HS-5 (cell line): ENCODE measurements at places on chromosomes 6 and 20.

GRCh38 chr20:14935285-14935684 is 597.9 kb upstream of the FLRT3 start:
- no peak for DNase-seq

DNA sequence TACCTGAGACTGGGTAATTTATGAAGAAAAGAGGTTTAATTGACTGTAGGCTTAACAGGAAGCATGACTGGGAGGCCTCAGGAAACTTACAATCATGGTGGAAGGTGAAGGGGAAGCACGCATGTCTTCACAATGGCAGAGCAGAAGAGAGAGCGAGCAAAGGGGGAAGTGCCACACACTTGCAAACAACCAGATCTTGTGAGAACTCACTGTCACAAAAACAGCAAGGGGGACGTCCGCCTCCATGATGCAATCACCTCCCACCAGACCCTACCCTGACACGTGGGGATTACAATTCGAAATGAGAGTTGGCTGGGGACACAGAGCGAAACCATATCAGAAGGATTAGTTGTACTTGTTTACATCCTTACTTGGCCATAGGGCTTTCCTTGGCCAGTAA is 49.7 kb downstream of the FIG4 start:
- no peak for DNase-seq

- DNase-seq = no peak
Observed at GRCh38 chr20:12252793-12253192, 335.1 kb downstream of the BTBD3 start.

DNA sequence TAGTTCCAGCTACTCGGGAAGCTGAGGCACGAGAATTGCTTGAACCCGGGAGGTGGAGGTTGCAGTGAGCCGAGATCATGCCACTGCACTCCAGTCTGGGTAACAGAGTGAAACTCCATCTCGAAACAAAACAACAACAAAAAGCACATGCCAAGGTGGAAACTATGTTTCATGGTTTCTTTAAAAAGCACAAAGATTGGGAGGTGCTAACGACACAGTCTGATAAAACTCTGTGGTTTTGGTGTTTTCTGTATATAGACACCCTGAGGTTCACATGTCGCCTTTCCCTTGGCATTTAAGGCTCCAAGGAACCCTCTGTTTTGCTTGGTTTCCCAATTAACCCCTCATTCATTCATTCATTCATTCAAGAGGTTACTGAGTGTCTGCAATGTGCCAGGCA is 253.4 kb upstream of the SULF2 start:
- no peak for DNase-seq

- no peak for DNase-seq
Observed at GRCh38 chr20:11182720-11183119, 508.9 kb upstream of the JAG1 start.

DNA sequence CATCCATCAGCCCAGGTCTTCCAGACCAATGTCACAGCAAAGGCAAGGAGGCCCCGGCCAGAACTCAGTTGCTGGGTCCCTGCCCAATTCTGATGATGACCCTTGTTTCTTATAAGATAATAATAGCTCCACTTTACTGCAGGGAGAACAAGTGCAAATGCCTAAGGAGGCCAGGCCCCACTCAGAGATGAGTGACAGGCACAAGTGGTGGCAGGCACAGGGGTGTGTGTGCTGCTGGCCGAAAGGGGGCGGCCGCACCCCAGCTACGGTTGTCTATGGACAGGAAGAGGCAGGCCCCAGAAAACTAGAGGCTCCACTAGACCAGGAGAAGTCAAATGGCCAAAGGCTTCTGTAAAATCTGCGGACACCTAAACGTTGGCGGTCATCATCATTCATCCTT is 28.6 kb downstream of the GNAS-AS1 start:
- no peak for DNase-seq

DNA sequence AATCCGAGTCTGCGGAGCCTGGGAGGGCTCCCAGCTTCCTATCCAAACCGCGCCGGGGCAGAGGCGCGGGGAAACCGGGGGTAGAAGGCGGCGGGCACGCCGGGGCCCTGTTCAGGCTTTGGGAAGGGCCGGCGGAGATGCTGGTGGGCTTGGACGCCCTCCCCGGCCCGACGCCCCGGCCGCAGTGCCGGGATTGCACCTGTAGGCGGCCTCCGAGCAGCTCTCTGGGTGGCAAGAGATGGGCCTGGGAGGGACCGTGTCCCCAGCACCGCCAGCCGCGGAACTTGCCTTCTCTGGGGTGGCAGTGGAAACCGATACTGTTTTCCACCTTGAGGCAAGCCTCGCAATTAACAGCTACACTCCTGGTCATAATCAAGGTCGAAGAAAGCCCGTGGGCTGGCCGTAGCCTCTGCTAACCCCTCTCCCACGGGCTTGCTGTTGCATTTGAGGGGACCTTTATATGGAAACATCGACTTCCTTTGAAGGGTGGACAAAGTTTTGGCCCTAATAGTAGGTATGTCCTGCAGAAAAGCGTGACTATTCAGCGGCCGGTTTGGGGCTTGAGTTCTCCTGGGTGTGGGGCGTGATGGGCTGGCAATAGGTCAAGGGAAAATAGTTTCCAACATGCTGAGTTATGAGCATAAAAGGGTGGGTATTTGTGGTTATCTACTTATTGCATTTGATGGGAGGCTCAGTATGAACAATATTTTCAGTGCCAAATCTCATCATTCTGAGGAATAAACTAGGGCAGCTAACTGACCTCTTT is 1.1 kb upstream of the JAG1 start:
- peak; percentile 24 for DNase-seq

DNA sequence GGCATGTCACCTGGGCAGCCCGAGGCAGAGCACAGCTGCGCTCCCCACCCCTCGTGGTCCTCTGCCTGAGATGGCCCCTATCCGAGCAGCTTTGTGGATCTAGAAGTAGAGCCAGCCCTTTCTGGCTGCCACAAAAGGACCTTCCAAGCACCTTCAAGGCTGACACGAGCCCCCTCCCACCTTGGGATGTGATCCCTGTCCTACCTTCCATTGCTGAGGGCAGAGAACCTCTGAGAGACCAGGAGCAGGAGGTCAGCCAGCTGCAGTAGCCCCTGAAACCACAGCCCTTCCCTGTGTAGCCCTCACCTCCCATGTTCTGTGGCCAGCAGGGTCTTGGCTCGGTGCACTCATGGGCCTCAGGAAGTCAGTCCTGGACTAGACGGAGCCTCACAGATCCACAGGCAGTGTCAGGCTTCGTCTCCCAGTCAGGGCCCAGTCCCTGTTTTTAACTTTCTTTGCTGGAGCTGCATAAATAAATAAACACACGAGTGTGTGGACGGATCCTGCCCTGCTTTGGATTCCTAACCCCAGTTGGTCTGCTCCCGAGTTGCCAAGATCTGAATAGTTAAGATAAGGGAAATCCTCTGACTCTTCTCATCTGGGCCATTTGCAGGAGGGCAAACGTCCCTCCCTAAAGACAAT is 507.7 kb downstream of the PREX1 start:
- DNase-seq = no peak

DNA sequence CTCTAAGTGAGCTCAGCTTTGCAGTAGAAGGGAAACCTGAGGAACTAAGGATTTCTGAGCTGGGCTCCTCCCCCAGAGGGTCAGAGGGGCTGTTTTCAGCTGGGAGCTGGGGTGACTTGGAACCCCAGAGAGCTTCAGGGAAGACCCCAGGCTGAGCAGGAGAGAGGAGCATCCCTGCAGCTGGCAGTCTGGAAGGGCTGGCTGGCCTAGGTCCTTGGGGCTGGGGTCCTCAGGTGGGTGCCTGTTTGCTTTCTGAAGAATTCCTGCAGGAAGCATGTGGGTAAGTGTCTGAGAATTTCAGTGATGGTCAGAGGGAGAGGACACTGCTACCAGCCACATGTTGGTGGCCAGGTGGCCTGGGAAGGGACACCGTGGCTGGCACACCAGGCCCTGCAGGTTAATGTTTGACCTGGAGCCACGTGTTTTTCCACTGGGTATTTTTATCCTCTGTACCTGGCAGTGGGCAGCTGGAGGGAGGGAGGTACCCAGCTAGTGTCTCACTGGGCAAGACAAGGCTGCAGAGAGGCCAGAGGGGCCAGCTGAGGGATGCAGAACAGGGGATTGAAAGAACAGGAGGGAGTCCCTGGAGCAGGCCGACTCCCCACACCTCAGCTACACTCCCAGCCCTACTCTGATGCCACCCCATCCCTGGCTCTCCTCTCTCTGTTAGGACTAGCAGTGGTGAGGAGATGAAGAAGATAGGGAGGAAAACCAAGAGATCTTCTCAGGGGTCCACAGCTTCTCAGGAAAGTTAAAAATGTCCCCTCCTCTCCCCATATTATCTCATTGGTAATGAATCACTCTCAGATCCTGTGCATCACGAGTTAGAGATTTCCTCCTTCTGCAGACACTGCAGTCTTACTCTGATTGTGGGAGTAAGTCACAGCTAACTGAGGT is 143.6 kb downstream of the VEGFA start:
- no peak for DNase-seq

DNA sequence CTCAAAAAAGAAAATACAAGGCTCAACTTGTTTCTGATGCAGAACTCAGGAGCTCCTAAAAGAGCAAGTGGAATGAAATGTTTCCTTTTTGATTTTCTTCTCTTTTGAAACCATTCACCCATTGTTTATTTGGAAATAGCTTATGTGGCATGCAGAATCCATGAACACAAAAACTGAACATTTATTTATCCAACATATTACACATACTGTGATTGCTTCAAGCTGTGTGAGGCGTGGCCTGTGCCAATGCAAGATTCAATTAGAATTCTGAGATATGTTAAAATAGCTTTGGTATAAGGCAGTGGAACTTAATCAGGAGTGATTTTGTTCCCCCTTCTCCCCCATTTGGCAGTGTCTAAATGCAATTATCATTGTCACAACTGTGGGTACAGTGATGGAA is 45.9 kb upstream of the CARMIL1 start:
- DNase-seq = no peak

- peak; percentile 26 for DNase-seq
Observed at GRCh38 chr6:28281288-28282064, at the start of gene PGBD1. Gene PGBD1 (plus strand): TSS chr6:28281572. CDS start chr6:28283814, 2,242 bp downstream.

- DNase-seq = no peak
Observed at GRCh38 chr20:58366866-58367265, 22.2 kb upstream of the VAPB start.

- no peak for DNase-seq
Observed at GRCh38 chr6:13419422-13420195, 67.8 kb downstream of the GFOD1 start.

- DNase-seq = no peak
Observed at GRCh38 chr6:162864911-162865310, 137.1 kb downstream of the PACRG start.

- no peak for DNase-seq
Observed at GRCh38 chr6:86978251-86978650, 40.9 kb downstream of the HTR1E start.

DNA sequence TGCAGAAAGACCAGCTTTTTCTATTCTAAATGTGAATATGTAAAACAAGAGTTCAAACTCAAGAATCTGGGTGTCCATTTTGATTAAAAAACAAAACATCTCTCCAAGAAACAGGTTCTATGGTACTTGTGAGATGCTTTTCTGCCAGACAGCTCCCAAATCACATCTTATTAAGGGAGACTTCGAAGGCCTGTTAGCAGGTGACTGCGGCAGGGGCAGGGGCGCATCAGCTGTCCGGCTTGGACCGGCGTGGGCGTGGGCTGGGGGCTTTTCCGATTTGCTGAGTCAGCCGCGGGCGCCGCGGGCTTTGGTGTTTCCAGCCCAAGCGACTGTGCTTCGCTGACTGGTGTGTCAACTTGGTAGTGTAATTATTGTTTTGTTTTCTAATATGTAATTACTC is 32.6 kb downstream of the TFAP2A start:
- DNase-seq = no peak

GRCh38 chr6:121855521-121855920 is 420.1 kb downstream of the GJA1 start:
- DNase-seq = no peak

DNA sequence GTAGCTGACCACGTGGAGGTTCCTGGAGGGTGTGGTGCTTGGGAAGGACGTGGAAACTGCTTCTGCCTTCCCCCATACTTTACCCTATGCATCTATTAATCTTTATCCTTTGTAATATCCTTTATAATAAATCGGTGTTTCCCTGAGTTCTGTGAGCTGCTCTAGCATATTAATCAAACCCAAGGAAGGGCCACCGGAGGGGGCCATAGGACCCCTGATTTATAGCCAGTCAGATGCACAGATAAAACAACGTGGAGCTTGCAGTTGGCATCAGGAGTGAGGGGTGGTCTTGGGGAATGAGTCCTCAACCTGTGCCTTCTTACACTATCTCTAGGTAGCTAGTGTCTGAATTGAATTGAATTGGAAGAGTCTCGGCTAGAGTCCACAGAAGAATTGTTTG is 36.5 kb upstream of the TFAP2A start:
- no peak for DNase-seq

- DNase-seq = no peak
Observed at GRCh38 chr6:40753048-40753447, 165.9 kb upstream of the LRFN2 start.

DNA sequence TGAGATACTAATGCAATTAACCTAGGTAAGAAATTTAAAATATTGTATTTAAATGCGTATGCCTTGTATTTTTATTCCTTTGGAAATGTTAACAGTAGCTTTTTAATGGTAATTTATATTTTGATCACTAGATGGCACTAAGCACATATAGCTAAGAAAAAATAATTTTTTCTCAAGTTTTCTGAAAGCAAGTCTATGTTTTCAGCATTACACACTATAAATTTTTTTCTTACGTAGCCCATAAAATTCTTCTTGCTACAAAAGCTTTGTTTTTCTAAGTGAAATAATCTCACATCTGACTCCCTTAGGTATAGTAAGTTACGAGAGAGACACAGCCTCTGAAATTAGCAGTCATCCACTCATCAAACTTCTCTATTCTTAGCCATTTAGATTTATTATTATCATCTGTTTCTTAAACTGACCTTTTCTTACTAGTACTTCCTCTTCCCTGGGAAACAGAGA is 35.7 kb downstream of the TSPYL4 start:
- no peak for DNase-seq

DNA sequence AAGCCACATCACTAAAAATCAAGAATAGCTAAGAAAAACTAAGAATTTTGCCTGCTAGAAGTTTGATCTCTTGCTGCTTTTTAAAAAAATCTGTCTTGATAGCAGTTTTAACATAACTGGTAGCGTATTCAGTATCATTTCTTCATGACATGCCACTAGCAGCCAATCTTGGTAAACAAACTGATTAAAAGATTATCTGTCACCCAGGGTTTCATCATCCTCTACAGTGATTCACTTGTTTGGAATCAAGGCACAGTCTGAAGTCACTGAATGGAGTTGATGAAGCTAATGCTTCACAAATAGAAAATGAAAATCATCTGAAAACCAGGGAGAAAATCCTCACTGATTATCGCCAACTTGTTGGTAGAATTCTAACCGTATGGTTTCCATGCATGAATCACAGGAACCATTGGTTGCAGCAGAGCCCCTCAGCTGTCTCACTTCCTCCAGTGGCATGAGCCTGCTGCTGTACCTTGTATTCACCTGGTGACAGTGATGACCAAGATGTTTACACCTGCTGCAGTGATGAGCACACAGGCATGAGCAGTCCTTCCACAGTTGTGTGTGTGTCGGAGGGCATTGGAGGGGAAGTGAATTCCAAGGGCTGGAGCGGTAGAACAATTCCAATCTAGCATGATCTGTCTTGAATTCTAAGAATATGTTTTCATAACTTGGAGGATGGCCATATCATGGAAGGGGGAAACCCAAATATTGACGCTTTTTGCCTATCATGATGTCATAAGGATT is 275.0 kb downstream of the KHDC1L start:
- DNase-seq = peak; percentile 79

GRCh38 chr6:138099832-138100231 is 7.4 kb downstream of the PERP start:
- peak; percentile 64 for DNase-seq

GRCh38 chr6:16993396-16993795 is 108.5 kb upstream of the STMND1 start:
- no peak for DNase-seq
